ENCODE measurements at places on chromosomes 6 and 20.

DNA sequence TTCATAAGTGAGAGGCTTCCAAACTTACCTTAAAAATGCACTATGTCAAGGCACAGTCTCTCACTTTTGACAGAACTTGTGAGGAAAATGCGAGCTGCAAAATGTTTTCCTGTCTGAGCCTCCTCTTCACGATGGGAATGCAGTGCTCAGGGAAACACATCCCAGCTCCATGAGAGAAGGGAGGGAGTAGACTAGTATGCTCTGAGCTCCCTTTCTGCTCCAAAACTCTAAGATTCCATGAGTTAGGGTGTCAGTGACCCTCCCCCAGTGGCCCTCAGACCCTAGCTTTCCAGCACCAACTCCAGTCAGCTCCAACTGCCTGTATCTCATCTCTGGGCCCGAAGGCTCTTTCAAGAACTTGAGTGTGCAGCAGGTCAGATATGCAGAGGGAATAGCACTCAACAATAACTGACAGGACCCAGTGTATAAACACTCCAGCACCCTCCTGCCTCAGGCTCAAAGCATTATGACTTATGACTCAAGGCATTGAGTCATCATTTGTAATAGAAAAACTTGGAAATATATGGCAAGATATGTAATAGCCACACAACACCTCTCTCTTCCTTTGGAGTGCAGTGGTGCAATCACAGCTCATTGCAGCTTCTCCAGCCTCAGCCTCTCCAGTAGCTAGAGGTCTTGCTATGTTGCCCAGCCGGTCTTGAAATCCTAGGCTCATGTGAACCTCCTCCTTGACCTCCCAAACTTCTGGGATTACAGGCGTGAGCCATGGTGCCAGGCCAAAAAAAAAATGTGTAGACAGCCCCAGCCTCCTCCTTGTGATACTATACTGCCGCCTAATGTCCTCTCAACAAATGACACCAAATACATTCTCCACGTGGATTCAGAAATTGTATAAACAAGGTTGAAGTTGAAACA is 16.7 kb upstream of the ENTPD6 start:
- peak; percentile 97 for DNase-seq

GRCh38 chr20:59371431-59371830 is 71.0 kb downstream of the EDN3 start:
- no peak for DNase-seq

DNA sequence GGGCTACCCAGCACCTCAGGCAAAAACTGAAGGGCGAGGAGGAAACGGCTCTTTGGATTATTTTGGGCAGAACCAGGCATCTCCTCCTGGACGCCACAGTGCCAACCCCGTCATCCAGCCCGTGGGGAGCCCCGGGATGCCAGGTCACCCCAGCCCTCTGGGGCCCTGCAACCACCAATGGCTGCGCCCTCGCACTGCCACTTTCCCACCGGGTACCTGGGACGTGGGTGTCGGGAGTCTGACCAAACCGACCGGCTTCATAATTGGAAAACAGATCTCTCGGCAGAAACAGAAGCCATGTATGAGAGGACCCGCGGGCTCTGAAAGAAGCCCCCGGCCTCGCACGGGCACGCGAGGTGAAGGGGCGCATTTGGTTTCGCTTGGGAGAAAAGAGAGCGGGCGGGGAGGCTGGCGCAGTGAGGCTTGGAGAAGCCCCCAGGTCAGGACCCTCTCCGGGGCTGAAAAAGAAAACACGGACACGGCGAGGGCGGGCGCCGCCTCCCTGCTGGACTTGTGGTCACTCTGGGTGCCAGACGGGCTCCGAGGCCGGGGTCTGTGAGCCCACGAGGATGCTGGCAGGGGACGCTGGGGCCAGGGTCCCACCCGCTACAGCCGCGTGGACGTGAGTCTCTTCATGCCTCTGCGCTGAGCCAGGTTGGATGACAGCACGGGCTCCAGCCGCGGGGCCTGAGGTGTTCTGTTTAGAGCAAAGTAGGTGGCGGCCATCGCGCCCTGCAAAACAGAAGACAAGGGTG is 29.6 kb upstream of the MPC1 start:
- no peak for DNase-seq

GRCh38 chr6:106082735-106083398 is 3.3 kb upstream of the PRDM1 start:
- peak; percentile 83 for DNase-seq

DNA sequence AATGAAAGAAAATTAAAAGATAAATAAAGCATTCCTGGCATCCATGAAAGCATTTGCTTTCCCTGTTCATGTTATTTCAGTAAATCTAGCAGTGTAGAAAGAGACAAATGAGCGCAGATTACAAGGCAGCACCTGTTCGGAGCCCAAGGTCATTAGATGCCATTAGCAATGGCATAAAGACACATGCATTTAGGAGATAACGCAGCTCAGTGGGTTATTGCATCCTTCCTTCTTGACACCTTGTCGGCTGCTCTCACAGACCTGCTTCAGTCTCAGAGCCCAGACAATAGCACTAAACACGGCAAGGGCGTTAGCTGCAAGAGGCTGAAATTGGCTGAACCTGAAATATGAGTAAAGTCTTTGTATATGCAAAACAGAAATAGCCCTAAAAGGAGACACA is 140.3 kb downstream of the ATXN1 start:
- no peak for DNase-seq

- DNase-seq, result no peak
Observed at GRCh38 chr20:11844691-11845090, 73.0 kb upstream of the BTBD3 start.

DNA sequence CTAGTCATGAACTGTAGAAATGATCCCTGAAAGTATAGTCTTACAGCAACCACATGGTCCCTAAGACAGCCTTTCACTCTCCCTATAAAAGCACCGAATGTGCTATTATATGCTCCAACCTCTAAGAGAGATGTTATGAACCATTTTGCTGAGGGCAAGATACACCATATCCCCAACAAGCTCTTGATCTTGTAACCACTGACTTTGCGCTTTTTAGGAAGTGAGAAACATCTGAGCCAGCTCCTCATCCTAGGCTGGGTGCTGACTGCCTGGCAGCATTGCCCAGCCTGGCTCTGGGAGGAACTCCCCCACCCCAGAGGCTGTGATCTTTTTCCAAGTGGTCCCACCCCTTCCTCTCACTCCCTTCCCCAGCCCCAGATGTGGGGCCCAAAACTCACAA is 3.1 kb upstream of the EMILIN3 start:
- DNase-seq, result no peak

- DNase-seq, result peak; percentile 23
Observed at GRCh38 chr20:16222859-16223411, 350.3 kb downstream of the KIF16B start.

GRCh38 chr20:23165964-23166363 is 79.8 kb upstream of the CD93 start:
- no peak for DNase-seq

DNA sequence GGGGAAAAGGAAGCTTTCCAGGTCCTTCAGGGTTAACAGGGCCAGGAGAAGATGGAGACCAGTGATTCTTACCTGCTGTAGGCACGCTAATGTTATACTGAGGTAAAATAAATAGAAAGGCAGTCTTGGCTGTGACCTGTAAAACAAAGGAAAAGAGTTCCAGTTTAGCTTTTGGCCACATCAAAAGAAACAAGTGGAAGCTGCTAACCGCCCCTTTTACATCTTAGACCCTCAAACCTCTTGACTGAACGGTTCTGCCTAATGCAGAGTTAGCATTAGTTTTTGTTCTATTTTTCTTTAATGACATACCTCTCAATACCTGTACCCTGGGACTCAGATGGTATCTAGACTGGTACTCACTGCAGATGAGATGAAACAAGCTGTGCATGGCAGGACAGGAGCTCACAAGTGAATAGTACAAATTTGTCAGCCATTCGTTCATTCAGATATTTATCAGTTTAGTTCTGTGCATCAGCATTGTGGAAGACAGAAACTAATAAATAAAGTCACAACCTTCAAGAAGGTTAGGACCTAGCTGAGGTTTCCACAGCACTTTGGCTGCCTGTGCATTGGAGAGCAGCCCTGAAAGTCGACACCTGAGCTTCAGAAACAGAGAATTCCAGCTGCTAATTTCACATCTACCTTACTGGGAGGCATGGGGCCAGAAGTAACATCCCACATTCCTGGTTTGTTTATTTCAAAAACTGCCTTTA is 41.0 kb downstream of the TRAM2 start:
- no peak for DNase-seq
